ENCODE measurements at places on chromosomes 4 and X.

GRCh38 chr4:24809815-24810405, 14.5 kb downstream of the SOD3 start:
- no peak for DNase-seq

DNA sequence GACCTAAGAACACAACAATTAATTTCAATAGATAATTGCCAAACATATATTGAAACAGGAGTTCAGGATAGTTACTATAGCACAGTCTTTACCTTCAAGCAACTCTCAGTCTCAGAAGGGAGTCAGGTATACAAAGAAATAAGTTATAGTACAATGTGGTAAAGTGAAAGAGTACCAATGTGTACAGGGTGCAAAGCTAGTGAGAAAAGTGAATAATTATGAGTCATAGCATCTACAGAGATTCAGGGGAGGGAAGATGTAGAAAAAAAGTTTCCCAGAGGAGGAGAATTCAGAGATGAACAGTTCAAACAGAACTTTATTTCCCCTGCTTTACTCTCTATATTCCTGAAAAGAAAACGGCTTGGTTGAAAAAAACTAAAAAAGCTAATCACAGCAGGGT, 22.7 kb upstream of the DKK2 start:
- no peak for DNase-seq

DNA sequence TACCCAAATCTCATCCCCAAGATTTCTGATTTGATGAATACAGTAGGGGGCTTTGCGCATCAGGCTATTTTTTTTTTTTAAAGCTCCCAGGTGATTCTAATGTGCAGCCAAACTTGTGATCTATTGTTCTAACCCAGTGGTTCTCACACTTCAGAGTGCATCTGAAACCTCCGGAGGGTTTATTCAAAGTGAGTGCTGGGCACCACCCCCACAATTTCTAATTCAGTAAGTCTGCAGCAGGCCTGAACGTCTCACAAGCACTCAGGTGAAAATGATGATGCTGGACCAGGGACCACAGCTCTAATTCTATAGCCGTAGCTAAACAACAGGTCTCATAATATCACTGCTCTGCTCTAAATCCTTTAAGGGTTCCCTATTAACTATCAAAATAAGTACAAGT, 211.4 kb downstream of the FMR1NB start:
- no peak for DNase-seq

DNA sequence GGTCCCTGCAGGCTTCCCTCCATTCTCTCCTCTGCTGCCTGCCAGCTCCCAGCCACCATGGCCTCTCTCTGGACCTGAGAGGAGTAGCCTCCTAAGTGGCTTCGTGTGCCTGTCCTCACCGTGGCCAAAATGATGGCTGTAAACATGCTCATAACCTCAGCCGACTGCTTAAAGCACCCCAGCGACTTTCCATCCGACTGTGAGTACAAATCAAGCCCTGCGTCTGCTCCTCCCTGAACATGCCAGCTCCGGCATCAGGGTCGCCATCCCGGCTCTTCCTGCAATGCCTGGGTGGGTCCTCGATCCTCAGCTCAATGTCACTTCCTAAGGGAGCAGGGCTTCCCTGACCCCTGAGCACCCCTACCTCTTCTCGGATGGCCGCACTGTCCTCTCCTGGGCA, 3.3 kb upstream of the SORCS2 start:
- no peak for DNase-seq

- DNase-seq = no peak
Measured at GRCh38 chr4:163738521-163738920, 244.0 kb downstream of the TMA16 start.

DNA sequence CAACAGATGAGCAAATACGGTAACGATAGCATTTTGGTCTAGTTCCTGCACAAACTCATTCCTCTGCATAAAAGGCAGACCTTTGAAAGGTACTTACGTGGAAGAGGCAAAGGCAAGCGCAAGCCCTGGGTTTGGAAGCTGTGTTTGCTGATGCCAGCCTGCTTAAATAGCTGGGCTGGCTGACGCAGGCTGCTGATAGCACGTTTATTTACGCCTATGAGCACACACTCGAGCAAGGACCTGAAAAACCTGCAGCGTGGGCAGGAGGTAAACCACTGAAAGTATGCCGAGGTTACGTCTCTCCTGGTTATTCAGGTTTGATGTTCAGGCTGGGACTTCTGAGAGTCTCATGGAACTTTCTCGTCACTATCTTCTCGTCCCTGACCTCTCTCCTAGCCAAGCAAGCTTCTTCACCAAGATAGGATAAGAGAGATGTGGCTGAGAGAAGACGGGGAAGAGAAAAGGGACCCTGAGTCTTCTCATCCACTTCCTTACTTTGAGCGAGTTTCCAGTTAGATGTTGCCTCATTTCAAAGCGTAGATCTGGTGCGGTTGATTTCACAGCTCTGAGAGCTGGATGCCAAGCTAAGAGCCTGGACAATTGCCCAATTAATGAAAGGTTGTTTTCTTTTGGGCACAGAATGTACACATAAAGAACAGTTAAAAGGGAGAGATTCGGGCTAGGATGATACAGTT, at the start of gene HOPX:
HOPX (minus strand) TSS at position 139 of the 695 bp plus-strand sequence. CDS start 23,480 bp downstream, outside the sequence.
- peak; percentile 10 for DNase-seq

GRCh38 chr4:76803522-76803921, 94.4 kb downstream of the SOWAHB start:
- no peak for DNase-seq

- no peak for DNase-seq
Measured at GRCh38 chr4:181845617-181846016, 397.6 kb upstream of the TENM3 start.

GRCh38 chrX:31499109-31499508, 427.3 kb upstream of the FTHL17 start:
- no peak for DNase-seq

DNA sequence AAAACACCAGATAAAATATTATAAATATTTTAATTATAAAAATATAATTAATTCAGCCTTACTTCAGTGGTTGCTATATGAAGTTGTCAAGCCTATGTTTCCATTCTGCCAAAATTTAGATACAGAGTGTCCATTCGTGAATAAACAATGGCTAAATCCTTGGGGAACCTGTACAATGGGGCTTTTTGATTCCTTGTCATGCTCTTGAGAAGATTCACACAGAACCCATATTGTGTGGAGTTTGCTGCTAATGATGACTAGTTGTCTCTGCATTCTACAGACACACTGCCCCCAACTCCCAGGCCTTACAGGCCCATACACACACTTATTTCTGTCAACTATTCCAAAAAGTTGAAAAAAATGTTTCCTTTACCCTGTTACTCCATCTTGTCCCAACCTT, 33.4 kb upstream of the MAGEC2 start:
- DNase-seq = no peak

GRCh38 chrX:49276671-49277534, 7.3 kb downstream of the PPP1R3F start:
- DNase-seq = no peak

GRCh38 chrX:140948827-140949226, 53.6 kb upstream of the SPANXB1 start:
- no peak for DNase-seq

DNA sequence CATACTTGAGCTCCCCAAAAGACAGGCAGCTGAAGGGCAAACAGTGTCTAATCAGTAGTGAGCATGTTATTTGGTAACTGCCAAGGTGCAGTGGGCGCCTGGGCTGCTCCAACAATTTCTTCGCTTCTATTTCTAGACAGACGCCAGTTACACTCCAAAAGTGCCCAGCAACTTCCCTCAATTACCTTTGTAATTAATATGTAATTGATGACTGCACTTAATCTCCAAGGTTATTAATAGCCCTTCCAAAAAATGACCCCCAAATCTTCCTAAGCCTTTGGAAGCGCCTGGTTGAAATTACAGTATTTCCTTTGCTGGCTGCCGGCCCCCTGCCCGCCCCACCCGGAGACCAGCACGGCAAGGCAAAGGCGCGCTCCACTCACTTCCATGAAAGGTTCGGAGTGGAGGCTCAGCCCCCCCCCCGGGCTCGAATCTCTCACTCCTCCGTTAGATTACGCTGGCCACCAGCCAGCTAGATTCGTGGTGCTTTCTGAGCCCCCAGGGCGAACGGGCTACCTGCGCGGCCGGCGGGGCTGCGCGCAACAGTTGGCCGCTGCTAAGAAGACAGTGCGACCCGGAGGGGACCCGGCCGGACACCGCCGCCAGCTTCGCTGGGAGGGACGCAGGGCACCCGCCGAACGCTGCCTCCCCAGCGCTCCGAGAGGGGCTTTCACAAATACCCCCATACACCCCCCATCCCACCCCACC, 1.9 kb downstream of the GPC4 start:
- no peak for DNase-seq

GRCh38 chr4:134665429-134665828, 463.8 kb upstream of the PABPC4L start:
- DNase-seq = no peak

- DNase-seq = no peak
Measured at GRCh38 chr4:173227756-173228155, 59.1 kb downstream of the GALNT7 start.

GRCh38 chr4:189597341-189597740, 343.3 kb upstream of the FRG1 start:
- no peak for DNase-seq

DNA sequence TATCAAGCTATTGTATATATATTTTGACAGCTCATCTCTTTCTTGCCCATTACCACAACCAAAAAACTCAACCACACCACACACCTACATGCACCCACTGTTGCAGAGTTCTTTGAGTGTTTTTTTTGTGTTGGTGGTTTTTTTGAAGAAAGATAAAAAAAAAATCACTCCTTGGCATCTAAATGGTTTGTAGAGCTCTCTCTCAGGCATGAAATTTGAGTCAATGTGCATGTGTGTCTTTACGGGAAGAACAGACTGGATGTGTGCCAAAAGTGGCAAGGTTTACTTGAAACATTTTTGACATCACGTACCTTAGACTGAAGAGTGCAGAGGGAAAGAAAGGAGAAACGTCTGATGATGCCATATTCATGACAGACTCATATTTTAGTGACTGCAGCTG, 154.2 kb downstream of the FHIP1A start:
- DNase-seq = no peak

DNA sequence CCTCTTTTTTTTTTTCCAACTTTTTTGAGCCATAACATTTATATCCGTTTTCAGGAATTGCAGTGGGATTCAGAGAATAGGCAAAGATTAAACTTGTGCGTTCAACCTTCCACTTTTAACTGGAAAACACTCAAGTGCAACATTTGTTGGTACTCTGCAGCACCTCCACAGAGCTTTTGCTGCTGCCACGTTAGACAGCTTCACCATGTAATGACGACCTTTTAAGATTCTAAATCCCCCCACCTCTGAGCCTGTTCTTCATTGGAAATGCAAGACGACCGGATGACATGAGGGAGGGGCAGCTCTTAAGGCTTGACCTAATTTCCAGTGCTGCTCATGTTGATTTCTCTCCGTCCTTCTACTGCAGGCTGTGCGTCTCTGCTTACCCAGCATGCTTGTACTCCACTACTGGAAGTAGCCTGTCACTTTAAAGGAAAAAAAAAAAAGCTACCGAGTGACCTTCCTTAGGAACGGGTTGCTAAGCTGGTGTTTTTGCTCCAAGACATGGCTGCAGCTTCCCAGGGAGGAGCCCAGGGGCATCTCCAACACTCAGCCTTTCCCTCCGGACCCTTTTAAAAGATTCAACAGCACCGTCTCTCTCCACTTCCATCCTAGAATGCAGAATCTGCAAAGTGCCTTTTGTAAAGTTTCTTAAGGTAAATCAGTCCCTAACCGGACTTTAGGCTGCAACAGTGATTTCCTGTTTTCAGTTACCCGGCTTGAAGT, at the start of gene CC2D2A:
CC2D2A (plus strand) TSS at position 481 of the 726 bp plus-strand sequence. CDS start 6,051 bp downstream, outside the sequence.
- no peak for DNase-seq

DNA sequence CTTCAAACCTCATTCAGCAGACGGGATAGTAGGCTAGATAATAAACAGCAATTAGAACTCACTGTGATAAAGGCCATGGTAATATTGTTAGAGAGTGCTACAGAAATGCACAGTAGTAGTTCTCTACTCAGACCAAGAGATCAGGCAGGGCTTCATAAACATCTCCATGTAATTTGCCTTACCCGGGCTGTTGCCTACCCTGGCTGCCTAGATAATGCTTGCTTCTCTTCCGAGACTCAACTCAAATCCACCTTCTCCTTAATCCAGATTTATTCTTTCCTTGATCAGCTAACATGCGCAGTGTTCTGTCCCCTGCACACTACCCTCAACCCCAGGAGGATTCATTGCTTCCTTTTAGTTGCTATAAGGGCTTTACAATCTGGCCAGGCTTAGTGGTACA, 21.8 kb downstream of the ANK2 start:
- no peak for DNase-seq

DNA sequence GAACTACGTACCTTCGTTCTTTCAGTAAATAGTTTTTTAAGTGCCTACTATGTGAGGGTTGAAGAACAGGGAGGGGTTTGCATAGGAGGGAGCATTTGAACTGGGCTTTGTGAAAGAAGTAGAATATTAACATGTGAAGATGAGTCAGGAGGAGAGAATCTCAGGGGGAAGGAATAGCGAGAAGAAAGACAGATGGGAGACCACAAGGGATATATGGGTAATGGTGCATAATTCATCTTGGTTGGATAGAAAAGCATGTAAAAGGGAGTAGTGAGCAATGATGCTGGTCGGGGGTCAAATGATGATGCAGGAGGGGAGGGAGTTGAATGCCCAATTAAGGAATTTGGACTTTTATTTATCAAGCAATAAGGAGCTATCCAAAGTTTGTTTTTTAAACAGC, 52.7 kb downstream of the TMEM164 start:
- DNase-seq = no peak

DNA sequence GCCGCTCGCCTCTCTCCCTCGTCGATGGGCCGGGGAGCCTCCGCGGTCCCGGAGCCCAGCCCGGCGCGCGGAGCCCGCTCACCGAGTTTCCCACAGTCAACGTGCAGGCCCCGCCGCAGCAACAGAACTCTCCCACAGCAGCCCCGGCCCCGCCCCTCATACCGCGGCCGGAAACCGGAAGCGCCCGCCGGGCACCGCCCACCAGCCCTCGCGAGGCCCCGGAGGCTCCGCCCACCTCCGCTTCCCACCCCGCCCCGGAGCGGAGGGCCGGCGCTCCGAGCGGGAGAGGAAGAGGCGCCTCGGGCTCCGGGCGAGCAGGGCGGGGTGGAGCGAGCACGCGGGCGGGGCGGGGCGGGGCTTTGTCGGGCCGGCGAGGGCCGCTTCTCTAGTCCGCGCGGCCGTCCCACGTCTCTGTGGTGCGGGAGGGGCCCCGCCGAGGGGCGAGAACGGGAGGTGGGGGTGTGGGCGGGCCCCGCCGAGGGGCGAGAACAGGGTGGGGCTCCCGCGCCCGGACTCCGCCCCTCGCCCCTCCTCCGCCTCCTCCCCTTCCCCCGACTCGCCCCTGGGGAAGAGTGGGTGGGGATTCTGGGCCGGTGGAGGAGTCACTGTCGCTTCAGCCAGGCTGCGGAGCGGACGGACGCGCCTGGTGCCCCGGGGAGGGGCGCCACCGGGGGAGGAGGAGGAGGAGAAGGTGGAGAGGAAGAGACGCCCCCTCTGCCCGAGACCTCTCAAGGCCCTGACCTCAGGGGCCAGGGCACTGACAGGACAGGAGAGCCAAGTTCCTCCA, at the start of the genes ABCD1 and BCAP31:
ABCD1 (plus strand) TSS at position 605 of the 787 bp plus-strand sequence. CDS start 411 bp downstream, outside the sequence.
BCAP31 (minus strand) TSS at position 136 of the 787 bp plus-strand sequence. CDS start 1,143 bp downstream, outside the sequence.
- peak; percentile 75 for DNase-seq

- DNase-seq = no peak
Measured at GRCh38 chr4:54586320-54586955, 71.3 kb upstream of the KIT start.

GRCh38 chr4:2059726-2060602, 837 bp downstream of the NAT8L start:
- DNase-seq = no peak
